ENCODE measurements at places on chromosomes 12 and 14.
A peak's percentile ranks its signal among the peaks of the same experiment; 100 is the strongest.

DNA sequence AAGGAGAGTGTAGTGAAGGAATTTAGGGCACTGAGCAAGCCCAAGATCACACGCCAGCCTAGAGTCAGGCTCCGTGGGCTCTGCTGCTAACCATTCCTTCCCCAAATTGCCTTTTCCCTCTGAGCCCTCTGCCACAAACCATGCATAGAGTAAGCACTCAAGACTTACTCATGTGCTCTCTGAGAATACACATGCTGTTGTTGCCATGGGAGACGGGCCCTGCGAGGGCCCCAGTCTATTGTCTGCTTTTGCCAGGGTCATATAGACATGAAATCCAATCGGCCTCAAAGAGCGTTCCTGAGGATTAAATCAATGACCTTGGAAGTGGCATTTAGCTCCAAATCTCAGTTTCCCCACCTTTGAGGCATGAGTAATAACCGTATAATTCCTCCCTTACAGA is 48.7 kb upstream of the WSCD2 start:
- no peak for DNase-seq

GRCh38 chr12:18549598-18549997 is 188.2 kb downstream of the PLCZ1 start:
- no peak for DNase-seq

DNA sequence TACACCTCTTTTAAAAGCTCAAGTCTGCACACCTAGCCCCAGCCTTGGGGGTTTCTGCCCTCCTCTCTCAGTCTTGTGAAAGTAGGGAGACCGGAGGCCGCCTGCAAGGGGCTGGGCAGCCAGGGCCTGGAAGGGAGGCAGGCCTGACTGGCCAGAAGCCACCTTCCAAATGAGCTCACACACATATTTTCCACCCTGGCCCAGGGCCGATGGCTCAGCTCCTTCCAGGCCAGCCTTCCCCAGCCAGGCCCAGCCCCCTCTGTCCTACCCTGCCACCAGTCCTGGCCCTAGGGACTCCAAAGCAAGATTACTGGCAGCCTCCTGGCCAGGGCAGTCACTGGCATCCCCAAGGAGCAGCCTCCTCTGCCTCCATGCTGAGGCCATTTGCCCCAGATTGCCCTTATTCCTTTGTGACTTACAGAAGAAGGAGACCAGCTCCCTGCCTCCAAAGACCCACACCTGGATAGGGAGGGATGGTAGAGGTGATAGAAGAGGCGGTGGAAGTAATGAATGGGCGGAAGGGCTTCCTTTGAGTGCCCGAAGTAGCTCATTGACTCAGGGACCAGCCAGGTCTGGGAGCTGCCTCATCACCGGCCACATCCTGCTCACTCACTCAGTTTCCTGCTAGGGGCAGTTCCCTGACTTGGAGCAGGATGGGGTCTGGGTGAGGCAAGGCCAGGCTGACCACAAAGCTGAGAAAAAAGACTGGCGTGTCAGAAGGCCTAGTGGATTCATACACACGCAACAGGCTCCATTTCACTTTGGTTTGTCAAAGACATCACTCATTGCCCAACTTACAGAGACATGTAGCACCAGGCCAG is 14.8 kb downstream of the MMP14 start:
- peak; percentile 67 for DNase-seq

- DNase-seq: no peak
Observed at GRCh38 chr12:103852498-103852997, 11.5 kb upstream of the NT5DC3 start.

DNA sequence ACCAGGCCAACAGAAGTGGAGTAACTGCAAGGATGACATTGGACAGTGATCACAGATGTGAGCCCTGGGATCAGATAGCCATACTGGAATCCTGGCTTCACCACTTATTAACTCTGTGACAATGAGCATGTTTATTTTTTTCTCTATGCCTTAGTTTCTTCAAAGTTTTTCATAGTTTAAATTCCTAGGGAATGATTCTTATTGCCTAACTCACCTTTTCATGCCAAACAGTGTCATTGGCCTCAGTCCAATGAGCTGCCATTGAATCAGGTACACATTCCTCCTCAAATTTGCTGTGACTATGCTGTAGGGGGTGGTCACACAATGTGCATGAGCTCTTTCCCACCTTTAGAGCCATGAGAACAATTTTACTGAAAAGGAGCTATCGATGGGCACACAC is 342.3 kb downstream of the SYT1 start:
- DNase-seq: no peak

DNA sequence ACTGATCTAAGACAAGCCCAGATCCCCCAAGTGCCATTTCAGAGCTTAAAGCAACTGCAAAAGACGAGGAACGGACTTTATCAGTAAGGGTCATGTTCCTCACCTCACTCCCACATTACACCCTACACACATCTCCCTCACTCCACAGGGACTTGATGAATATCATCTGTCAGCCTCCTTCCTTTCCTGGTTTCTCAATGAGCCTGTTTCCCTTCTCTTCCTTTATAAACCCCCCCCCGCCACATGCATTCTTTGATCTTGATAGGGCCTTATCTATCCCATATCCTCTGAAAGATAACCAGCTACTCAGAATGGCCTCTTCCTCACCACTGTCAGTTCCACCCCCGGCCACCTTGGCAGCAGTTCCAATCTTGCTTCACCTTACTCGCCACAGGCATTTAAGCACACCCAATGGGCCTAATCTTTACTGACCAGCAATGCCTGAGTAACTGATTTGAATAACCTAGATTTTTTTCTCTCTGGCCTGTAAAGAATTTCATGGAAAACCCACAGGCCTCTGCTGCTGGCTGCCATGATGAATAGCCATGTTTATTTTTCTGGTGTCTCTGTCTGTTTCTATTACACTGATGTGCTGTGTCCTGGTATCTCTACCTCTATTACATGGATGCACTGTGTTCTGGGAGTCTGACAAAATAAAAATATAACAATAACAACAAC is 138.7 kb downstream of the PHLDA1 start:
- DNase-seq: no peak

DNA sequence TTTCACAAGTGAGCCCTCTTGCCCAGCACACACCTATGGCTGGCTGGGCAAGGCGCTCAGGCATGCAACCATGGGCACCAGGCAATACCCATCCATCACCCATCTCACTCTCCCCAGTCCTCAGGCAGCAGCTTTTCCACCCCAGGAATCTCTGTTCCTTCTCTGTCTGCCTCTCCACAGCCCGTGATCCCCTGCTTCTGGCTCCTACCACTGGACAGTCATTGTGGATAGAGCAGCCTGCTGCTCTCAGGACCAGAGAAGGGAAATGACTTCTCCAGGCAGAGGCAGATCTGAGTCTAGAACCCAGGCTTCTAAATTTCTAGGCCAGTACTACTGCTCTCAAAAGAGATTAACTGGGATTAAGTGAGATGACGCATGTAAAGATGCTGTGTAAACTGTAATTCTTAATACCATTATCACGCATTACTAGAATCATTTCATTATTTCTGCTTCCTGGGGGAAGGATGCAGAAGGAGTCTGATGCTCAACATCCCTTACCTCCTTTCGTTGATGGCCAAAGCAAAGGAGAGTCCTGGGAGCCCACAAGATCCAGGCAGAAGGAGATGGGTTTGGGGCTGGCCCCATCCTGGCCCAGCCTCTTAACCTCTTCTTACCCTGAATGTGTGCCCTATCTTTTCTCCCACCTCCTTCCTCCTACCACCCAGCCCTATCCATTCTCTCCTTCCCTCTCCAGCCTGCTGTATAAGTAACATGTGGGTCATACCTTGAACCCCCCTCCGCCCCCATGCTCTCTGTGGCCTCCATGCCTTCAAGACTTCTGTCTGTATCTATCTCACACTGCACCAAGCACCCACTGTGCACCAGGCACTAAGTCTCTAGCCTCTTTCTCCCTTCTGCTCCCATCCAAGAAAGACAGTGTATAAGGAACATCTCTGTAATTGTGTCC is 4.8 kb upstream of the AQP5 start:
- DNase-seq: no peak

DNA sequence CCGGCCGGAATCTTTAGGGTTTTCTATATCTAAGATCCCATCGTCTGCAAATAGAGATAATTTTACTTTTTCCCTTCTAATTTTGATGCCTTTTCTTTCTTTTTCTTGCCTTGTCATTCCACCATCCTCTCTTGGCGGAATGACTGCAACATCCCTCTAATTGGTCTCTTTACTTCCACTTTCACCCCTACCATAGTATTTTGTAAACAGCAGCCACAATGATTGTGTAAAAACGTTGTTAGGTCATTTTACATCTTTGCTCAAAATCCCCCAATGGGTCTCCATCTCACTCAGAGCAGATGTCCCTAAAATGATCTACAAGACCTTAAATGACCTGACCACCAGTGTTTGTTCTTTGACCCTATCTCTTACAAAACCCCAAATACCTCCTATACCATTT is 80.0 kb upstream of the STAC3 start:
- no peak for DNase-seq

DNA sequence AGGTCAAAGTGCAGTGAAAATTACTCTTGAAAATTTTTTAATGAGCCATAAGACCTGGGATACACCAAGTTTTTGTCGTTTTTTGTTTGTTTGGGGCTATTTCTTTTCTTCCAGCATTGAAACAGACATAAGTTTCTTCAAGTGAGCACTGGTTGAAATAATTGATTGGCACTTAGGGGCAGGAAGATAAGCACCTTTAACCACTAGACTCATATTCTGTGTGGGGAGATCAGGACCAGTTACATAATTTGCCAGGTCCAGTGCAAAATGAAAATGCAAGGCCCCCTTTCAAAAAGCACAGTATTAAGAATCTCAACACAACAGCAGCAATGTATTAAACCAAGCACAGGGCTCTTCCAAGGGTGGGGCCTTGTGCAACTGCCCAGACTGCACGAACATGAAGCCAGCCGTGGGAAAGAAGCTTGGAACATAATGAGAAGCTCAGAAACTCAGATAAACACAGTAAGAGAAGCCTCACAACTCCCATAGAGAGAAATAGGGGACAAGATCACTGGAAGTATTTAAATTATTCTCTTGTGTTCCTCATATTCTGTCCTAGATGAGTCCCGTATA is 3.2 kb upstream of the TCP11L2 start:
- DNase-seq: no peak

All from SJSA1 (cell line).